ENCODE measurements at places on chromosomes 4 and X. TPM values are rescaled to one million over a fixed set of nuclear protein-coding genes. Genes with fewer than 3 reads are reported as not detected.

Gene HELQ
- 36.3 TPM for total RNA-seq

Gene JADE3
- total RNA-seq = 1.0 TPM

Gene MCUB
- 137 TPM for total RNA-seq

Gene STPG2
- 0.35 TPM for total RNA-seq
